ENCODE measurements at places on chromosomes 1 and 21.

GRCh38 chr1:39690794-39691382 is 345 bp downstream of the HPCAL4 start:
- no peak for DNase-seq

DNA sequence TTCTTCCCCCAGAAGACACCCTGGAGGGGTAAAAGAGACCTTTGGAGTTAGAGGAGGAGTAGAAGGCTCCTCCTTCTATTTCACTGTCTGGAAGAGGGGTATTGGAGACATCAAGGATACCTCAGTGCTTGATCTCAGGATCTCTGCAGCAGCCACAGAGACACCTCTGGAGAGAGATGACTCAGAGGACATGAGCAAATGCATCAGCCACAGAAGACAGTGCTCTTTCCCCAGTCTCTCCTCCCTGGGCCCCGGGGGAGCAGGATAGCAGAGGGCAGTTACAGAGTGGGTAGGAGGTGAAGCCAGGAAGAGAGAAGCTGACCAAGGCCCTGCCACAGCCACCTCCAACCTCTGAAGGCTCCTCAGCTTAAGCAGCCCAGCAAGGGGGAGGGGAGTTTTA is 15.3 kb upstream of the TEDDM1 start:
- DNase-seq, result no peak

DNA sequence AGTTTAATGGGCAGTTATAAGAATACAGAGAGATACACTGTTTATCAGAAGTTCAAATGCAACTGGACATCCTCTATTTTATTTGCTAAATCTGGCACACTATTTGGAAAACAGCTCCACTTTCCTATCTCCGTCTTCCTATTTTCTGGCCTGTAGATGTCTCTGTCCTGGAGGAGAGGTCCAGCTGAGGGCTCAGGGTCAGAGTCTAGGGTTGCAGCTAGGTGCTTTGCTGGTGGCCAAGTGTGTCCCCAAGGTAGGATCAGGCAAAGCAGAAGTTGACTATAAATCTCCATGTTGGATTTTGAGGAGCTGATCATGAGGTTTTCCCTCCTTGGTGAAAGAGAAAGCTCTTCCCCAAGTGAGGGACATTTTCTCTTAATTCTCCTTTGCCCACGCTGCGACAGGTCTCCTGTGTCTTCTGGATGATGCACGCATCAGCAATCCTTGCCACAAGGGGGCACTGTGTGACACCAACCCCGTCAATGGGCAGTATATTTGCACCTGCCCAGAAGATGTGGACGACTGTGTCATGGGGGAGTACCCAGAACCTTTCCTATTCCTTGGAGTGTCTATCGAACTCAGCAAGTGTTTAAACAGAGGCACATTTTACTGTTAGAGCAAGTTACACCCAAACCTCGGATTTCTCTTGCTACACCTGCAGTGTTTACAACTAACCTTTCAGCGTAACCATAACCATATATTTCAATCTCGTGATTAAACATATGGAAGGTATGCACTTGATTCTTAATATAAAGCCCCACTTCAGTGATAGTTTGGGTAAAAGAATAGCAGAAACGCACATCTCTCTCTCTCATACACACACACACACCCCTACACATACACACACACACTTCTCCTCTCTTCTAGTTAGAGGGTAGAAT is 10.2 kb downstream of the ADAM30 start:
- DNase-seq, result peak; percentile 59

GRCh38 chr1:229022595-229023333 is 248.1 kb upstream of the RAB4A start:
- DNase-seq, result no peak

DNA sequence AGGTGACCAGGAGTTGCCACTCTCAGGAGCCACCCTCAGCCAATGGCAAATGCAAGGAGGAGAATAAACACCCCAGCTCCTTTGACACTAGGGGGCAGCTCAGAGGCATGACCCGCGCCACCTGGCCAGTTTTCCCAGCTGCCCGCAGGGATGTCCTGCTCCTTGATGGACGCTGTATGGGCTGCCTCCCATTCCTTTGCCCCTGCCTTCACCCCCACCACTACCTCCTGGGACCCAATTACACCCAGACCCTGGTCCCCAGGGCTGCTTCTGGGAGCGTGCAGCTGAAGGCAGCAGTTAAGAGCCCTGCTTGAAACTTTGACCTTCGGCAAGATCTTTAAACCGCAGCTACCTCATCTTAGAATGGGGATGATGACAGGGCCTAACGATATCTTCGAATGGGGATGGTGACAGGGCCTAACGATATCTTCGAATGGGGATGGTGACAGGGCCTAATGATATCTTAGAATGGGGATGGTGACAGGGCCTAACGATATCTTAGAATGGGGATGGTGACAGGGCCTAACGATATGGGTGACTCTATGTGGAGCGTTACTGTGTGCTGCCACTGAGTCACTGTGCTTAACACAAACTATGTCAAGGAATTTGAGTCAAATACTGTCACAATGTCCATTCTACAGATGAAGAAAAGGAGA is 163.0 kb upstream of the KAZN start:
- no peak for DNase-seq

DNA sequence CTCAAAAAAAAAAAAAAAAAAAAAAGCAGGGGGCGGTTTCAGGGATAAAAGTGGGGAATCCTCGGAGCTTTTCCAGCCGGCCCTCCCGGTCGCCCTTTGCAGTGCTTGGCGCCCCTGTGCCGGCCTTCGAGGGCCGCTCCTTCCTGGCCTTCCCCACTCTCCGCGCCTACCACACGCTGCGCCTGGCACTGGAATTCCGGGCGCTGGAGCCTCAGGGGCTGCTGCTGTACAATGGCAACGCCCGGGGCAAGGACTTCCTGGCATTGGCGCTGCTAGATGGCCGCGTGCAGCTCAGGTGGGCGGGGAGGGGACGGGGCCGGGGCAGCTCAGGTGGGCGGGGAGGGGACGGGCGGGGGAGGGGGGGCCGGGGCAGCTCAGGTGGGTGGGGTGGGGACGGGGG is 25.3 kb downstream of the RNF223 start:
- no peak for DNase-seq

DNA sequence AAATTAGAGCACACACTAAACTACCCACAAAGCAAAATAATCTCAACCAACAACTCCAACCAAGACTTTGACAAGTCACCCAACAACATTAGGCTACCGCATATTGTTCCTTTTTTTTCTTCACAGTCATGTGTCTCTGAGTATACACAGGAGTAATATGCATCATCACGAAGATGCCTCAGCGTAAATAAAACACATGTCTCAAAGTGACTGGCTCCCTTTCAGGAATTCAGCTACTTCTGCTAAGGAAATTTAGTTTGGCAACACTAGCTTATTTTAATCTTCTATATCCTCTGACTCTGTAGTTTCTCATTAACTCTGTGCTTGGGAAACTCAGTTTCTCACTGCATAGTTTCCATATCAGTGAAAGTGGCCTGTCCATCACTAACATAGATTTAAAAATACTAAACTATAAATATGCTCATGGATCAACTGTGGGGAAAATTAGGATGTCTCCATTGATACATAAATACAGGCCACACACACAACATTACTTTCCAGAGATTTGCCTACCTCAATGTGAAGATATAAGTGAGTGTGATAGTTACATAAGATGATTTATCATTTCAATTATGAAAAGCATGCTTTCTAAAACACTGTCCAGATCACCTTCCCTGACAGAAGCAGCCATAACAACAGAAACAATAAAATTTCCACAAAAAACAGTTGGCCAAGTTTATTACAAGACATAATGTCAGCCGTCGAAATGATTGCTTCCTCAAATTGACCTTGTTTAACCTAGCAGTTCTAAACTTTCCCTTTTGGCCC is 113.2 kb downstream of the PTGER3 start:
- DNase-seq, result no peak

GRCh38 chr1:10515301-10515975 is 40.7 kb downstream of the PEX14 start:
- DNase-seq, result no peak

GRCh38 chr1:210830034-210831028 is 303.6 kb downstream of the KCNH1 start:
- DNase-seq, result no peak

GRCh38 chr1:169692756-169693460 is 18.5 kb downstream of the SELL start:
- DNase-seq, result no peak

- DNase-seq, result no peak
Observed at GRCh38 chr1:174197547-174197946, 38.2 kb downstream of the RABGAP1L start.

DNA sequence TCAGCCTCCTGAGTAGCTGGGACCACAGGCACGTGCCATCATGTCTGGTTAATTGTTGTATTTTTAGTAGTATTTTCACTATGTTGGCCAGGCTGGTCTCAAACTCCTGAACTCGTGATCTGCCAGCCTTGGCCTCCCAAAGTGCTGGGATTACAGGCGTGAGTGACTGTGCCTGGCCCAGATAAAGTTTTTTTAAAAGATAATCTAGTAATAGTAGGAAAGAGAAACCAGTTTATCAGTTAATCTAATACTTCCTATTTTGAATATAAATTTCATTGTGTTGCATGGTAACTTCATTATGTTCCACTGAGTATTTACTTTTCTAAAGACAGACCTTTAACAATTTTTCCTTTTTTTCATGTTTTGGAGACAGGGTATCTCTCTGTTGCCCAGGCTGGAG is 10.0 kb downstream of the RABGAP1L start:
- no peak for DNase-seq

DNA sequence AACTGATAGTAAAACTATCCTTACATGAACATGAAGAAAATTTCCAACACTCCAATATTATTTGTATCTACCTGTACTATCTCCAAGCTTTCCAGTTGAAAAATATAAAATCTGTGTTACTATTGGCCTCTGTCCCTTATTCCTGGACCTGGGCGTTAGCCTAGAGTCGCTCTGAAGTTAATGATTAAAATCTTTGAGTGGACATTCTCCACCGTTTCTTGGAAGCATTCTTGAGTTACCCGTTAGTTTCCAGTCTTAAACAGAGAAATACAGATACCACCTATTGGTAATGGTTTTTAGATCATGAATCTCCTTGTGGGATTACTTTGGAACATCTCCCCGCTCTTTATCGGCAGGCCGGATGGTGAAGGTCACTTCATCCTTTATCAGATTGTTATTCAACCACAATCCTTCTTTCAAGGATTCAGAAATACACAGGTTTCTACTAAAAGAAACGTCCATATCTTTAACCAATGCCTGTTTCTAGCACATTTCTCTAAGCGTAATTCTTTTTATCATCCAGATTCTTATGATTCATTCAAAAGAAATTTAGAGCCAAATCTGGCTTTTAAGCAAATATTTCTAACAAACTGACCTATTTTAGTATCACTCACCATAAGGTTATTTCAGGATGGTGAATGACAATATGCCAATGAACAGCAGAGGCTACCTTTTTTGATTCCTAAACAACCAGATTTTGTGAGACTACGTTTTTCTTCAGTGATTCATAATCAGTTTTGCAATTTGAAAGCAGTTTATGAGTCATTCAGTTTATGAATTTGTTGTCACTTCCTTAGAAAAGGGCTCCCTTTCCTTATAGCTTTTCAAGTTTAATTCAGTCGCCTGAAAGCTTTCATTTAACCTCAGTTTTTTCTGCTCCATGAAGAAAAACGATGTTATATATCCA is 70.2 kb upstream of the ERRFI1 start:
- no peak for DNase-seq

DNA sequence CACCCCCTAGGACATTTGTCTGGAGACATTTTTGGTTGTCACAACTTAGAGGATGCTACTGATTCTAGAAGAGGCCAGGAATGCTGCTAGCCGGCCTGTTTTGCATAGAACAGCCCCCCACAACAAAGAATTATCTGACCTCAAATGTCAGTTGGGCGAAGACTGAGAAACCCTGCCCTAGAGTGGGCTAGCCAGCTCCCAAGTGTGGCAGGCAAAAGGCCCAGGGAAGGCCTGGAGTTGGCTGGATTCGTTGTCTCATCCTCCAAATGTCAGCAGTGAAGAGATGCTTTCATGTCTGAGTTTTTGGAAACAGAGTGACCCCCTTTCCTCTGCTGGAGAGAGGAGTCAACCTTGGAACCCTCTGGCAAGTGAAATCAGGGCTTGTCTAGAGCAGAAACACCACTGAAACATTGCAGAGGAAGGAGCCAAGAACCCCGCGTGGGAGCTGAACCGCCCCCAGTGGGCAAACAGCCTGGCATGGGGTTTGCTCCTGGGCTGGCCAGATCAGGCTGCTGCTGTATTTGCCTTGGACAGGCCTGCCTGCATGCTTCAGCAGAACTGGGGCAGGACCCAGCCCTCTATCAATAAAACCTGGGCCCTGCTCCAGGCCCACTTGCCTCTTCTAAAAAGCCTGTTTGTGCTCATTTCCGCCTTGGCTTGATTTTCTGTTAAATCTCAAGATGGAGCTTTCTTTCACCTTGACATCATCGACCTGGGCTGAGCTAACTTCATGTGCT is 32.9 kb downstream of the RASSF5 start:
- no peak for DNase-seq

GRCh38 chr1:63119575-63120155 is 202.7 kb upstream of the FOXD3 start:
- no peak for DNase-seq

GRCh38 chr1:8040586-8040985 is 14.5 kb upstream of the ERRFI1 start:
- DNase-seq, result no peak

- DNase-seq, result peak; percentile 51
Observed at GRCh38 chr1:117534995-117535467, 70.8 kb upstream of the TENT5C start.

DNA sequence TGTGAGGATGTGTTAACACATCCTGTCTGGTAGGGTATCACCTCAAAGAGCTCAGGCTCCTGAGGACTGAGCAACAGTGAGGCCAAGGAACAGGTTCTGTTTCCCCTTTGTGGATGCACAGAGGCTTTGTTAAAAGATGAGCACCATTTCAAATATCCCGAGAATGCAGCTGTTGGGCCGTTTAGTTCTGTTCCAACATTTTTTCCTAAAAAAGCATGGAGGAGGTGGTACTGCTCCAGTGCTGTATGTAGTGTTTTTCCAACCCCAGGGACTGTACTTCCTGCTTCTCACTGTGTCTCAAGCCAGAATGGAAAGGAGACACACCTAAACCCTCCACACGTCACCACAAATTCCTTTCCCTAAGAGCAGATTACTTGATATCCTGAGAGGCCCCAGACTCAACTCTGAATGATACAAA is 53.8 kb upstream of the BCL10 start:
- no peak for DNase-seq

- DNase-seq, result no peak
Observed at GRCh38 chr1:209323743-209324142, 259.8 kb upstream of the CAMK1G start.

- DNase-seq, result peak; percentile 82
Observed at GRCh38 chr1:76154206-76154956, 79.8 kb downstream of the ST6GALNAC3 start.

DNA sequence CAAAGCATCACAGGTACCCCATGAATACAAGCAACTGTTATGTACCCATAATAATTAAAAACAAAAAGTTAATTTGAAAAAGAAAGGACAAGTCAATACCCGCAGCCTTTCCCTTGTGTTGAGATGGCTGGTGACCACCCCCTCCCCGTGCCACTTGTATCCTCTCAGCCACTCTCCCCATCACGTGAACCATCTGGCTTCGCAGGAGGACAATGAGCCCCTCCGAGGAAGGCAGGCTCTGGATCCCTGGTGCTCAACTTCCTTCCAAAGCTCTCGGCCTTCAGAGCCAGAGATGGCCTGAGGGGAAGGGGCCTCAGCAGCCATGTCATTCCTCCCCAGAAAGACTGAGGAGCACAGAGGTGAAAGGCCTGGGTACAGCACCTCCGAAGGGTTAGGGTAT is 120.4 kb upstream of the RAB4A start:
- DNase-seq, result no peak

GRCh38 chr1:175307160-175307559 is 114.6 kb upstream of the KIAA0040 start:
- DNase-seq, result no peak

GRCh38 chr1:200243042-200243437 is 166.8 kb downstream of the ZNF281 start:
- DNase-seq, result no peak
